ENCODE measurements at places on chromosomes 1 and 21.

- peak; percentile 64 for DNase-seq
Observed at GRCh38 chr1:84103197-84103992, 40.7 kb upstream of the PRKACB start.

DNA sequence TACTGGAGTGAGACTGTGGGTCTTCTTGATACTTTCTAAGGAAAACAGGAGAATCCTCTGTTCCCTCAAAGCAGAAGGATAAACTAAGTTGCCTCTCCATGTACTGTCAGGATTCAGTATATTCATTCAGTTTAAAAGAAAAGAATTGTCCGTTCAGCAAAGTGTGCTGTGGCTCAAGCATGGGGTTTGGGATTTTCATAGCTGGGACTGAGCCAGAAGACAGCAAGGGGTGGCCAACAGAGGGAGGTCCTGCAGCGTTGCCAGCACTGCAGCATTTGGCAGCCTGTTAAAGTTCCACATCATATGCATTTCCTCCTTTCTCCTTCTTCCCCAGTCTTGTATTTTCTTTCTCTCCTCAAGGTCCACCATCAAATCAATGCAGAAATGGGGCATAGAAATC, 75.1 kb downstream of the DTL start:
- DNase-seq = peak; percentile 24

DNA sequence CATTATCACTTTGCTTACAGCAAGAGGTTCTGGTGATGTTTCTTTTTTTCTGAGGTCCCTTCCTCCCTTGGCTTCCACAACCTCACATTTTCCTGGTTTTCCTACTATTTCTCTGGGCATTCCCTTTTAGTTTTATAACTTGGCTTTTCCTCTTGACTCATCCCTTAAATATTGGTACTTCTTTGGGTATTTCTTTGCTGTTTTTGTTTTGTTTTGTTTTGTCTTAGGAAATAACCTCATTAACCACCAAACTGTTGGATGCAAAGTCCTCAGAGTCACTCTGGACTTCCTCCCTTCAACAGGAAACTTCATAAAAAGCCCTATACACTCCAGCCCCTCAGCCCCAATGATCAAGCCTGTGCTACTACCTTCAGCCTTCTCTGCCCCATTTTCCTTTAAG, 211.1 kb downstream of the DUSP10 start:
- DNase-seq = no peak

- DNase-seq = no peak
Observed at GRCh38 chr1:9691691-9692090, 40.2 kb downstream of the PIK3CD start.

- no peak for DNase-seq
Observed at GRCh38 chr21:37749132-37749531, 167.1 kb downstream of the KCNJ6 start.

DNA sequence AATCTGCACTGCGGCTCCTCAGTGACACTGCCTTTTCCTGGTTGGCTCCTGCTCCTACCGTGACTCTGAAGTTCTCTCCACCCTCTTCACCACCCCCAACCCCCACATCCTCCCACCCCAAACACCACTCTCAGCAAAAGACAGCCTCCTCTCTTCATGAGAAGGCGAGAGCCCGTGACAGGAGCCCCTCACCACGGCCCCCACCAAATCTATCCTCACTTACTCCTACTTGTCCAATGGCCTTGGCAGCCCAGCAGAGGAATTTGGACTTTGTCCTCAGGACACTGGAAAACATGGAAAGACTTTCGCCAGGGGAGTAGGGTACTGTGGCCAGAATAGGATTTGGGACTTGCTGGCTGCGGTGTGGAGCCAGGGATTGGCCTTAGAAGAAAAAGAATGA, 6.9 kb downstream of the TMEM125 start:
- DNase-seq = no peak

- DNase-seq = no peak
Observed at GRCh38 chr1:153841463-153841994, 66.3 kb downstream of the SLC27A3 start.

DNA sequence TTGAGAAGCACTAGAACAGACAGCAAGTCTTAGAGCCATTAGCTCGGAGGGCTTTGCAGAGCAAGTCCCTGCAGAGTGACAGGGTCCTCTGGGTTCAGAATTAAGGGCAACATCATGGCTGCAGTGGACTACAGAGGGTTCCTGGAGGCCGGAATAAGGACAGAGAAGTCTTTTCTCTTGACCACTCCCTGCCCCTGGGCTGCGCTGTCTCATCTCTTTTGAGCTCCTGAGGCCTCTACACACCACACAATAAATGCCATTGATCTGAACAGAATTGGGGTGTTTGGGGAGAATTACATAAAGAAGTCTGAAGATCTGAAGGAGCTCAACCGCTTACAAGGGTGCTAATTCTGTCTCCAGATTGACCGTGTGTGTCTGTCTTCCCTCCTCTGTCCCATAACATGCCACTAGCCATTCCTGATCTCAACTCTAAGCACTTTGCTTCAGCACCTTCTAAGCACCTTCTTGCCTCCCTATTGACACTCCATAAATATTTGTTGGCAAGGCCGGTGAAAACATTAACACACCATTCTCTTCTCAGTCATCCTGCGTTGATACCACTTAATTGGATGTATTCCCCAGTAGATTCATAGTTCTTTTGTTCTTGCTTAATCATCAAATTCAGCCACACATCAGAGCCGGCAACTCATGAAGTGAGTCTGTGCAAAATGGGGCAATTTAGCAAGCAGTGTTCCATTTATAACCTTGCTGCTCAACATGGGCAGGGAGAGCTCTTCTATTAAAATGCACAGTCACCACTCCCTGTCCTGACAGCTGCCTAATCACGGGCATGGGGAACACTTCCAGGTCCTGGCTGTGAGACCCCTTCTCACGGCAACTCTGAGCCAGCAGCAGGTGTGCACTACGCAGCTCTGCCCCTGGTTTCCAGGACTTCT, 49.7 kb downstream of the NMNAT2 start:
- no peak for DNase-seq

DNA sequence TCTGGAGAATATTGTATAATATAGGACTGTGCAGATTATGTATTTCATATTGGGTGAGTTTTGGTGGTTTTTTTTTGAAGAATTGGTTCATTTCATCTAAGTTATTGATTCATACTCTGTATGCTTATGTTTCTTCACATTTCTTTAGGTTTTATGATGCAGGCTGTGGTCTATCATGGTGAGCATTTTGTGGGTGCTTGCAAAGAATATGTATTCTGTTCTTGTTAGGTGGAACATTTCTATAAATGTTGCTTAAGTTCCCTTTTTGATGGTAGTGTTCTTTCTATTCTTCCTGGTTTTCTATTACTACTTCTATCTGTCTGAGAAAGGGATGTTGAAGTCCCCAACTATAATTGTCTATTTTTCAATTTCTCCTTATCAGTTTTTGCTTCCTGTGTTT, 42.6 kb downstream of the PKN2 start:
- peak; percentile 32 for DNase-seq

DNA sequence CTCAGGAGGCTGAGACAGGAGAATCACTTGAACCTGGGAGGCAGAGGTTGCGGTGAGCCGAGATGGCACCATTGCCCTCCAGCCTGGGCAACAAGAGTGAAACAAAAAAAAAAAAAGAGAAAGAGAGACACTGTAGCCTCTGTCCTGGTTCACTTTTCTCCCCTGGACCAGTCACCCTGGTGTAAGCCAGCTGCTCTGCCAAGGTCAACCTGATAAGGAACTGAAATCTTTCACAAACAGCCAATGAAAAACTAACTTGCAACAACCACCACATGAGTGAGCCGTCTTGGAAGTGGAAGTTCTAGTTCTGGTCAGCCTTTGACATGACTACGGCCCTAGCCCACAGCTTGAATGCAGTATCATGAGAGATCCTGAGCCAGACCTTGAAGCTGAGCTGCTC, 36.8 kb upstream of the CXADR start:
- peak; percentile 60 for DNase-seq

- no peak for DNase-seq
Observed at GRCh38 chr1:3598522-3599285, 12.6 kb downstream of the MEGF6 start.

GRCh38 chr21:14875704-14876523, 188.9 kb downstream of the NRIP1 start:
- no peak for DNase-seq

DNA sequence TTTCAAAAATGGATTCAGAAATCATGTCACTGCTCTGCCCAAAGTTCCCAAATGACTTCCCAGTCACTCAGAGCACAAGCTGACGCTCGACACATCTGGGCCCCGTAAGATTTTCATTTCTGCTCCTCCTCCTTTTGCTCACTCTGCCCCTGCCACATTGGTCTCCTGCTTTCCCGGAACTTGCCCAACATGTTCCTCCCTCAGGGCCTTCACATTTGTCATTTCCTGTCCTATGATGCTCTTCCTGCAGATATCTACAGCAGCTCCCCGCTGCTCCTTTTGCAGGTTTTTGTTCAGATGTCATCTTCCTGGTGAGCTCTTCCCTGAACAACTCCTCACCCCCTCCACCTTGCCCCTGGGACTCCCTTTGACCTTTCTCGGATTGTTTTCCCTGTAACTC, 58.5 kb upstream of the IVNS1ABP start:
- DNase-seq = peak; percentile 95

DNA sequence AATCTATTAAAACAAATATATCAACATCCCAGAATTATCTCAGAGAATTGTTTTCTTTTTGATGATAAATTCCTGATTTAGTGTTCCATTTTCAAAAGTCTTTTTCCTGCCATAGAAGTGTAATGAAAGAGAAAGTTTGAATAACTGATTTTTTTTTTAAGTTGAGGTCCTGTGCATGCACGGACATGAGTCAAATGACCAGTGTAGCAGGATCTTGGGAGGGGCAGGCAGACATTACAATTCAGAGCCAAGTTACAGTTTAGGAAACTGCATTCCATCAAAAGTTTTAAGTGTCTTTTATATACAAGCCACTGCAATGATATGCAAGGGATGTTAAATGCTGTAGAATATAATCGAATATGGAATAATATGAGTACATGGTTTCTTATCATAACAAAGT, 227.5 kb downstream of the HMCN1 start:
- no peak for DNase-seq

GRCh38 chr1:166974647-166975345, 544 bp downstream of the ILDR2 start:
- DNase-seq = peak; percentile 5

- DNase-seq = no peak
Observed at GRCh38 chr1:168845140-168845539, 116.1 kb upstream of the DPT start.

DNA sequence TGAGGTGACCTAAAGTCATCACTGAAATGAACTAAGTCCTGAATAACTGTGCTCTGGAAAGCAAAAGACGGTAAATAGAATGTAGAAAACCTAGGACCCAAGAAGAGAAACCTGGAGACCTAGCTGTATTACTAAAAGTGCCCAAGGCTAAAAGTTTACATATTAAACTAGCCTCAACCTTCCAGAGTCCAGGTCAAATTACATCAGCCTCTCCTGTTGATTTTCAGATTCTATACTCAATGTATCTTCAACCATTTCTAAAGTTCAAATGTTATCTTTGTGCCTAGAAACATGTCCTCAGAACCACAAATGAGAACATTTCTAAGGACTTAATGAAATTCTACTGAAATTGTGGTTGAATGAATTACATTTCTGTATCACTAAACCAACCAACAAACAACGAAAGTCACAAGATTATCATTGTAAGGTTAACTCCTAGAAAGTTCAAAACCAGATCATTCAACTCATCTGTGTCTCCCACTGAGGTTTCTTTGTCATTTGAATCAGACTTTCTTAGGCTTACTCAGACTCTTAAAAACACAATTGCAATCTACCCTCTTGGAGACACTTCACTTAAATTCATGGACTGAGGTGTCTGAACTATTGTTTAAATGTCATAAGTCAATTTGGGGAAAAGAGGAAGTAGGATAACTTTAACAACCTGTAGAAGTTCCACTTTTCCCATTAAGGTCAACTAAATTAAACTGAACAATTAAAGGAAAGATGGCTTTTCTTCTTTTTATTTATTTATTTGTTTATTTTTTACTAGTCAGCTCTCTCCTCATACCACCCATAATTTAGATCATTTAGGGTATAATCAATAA, 207.7 kb downstream of the BARHL2 start:
- DNase-seq = no peak

- DNase-seq = no peak
Observed at GRCh38 chr1:147247656-147248238, 5.3 kb downstream of the CHD1L start.

DNA sequence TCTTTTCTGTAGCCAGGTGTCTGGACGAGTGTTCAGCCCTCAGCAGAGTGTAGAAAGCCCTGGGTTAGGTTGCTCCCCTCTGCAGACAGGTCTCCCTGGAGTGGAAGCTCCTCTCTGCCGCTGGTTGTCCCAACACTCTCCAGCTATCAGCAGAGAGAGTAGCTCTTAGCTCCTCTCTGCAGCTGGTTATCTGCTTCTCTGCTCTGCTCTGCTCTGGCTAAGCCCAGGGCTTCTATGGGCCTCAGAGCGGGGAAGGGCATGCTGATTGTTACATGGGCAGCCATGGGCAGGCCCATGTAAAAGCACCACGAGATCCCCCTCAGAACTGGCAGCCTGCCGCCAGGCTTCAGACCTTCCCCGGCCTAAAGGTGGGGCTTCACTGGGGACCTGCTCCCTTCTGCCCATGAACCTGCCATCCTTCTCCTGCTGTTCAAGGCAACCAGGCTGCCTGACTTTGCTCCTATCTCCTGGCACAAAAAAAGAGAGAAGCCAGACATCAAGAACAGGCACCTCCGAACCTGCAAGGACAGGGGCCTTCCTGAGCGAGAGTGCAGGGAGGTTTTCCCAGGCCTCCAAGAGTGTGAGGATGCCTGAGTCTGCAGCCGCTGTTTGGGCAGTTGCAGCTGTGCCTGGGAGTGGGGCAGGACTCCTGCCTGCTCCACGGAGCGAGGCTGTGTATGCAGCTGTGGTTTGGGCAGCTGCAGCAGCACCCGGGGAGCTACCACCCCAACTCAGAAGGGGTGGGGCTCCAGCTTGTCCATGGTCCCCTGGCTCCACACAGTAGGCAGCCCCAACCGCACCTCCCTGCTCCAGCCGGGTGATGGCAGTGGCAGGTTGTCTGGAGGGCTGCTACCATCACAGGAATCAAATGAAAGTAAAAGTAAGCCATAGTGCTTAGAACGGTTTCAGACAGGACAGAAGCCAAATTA, 973.7 kb downstream of the LTN1 start:
- DNase-seq = no peak

GRCh38 chr1:85296980-85297379, 20.5 kb upstream of the BCL10 start:
- DNase-seq = no peak

DNA sequence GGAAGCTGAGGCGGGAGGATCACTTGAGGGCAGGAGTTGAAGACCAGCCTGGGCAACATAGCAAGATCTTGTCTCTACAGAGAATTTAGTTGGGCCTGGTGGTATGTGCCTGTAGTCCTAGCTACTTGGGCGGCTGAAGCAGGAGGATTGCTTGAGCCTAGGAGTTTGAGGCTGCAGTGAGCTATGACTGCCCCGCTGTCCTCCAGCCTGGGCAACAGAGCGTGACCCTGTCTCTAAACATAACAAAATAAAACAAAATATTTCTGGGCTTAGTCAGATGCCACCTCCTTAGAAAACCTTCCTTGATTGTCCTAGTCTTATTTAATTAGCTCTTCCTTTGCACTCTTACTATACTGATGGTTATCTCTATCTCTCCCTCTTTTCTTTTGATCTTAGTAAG, 8.5 kb downstream of the TGFB2 start:
- DNase-seq = no peak

- DNase-seq = peak; percentile 60
Observed at GRCh38 chr21:39867198-39867650, at the start of gene PCP4. TSS of gene PCP4 (plus strand) at chr21:39867438. CDS start at chr21:39867502, 64 bp downstream.

GRCh38 chr1:26998429-26999300, 5.2 kb downstream of the TRNP1 start:
- DNase-seq = no peak
